ENCODE measurements at places on chromosomes 2 and 18.

- DNase-seq, result no peak
These were observed 376.6 kb upstream of the TRIB2 start for GRCh38 chr2:12340164-12340563.

GRCh38 chr2:237487496-237487895 is 445 bp downstream of the MLPH start:
- DNase-seq, result no peak

- no peak for DNase-seq
These were observed 300.1 kb downstream of the NDUFA10 start for GRCh38 chr2:239724851-239725550.

DNA sequence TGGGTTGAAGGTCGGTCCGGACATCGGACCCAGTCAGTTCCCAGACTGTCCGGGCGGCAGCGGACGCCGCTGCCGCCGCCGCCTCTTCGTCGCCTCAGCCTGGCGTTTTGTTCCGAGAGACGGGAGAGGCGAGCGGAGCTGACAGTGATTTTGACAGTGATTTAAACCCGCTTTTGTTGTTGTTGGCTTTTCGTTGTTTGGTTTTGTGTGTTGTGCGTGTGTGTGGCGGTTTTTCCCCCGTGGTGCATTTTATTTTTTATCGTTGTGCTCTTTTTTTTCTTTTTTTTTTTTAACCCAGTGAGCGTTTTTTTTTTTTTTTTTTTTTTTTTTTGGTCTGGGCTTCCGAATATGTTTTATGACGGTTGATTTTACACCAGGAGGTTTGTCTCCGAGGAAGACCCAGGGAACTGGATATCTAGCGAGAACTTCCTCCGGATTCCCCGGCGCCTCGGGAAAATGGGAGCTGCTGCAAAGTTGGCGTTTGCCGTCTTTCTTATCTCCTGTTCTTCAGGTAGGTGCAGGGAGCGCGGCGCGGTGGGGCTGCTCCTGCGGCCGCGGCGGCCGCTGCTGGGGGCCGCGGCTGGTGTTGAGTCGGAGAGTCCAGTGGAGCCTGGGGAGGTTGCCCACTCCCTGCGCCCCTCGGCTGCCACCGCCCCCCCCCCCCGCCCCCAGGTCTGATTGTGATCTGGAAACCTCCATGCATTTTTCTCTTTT is at the start of gene ACVR2A:
Gene ACVR2A, plus strand, starts transcription at position 333 of the 714 bp plus-strand sequence. Its CDS starts 124 bp downstream, at position 457.
- peak; percentile 83 for DNase-seq

GRCh38 chr18:48197819-48198218 is 211.4 kb downstream of the ZBTB7C start:
- DNase-seq, result no peak

GRCh38 chr2:61181382-61182058 is 19.5 kb downstream of the C2orf74 start:
- DNase-seq, result no peak

DNA sequence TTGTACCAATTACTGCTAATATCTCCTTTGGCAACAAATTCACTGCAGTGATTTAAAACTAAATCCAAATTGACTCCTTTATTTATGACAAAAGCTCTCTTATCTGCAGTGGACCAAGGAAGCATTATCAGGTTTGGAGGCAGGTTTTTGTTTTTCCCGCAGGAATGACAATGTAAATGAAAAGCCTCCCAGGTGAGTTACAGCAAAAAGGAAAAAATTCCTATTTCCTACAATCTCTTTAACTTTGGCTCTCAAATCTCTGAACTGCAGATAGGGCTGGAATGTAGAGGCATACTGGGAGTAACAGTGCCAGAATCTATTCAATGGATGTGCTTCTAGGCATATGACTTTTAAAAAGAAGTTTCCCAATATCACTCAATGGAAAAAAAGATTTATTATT is 28.9 kb upstream of the LRP2 start:
- DNase-seq, result no peak
